Naive thymus-derived CD8-positive, alpha-beta T cell (primary cell): ENCODE measurements at places on chromosomes 16 and 17. TPM values are rescaled to one million over a fixed set of nuclear protein-coding genes. Genes with fewer than 3 reads are reported as not detected.
A peak's percentile ranks its signal among the peaks of the same experiment; 100 is the strongest.

GRCh38 chr16:938136-938535 is 32.6 kb downstream of the LMF1 start:
- H3K36me3 ChIP-seq: peaks cover 47% of the 10 kb centered on the region
- H3K27ac ChIP-seq: no peak overlapping the region
- no peaks in the 10 kb centered on the region for H3K27me3 ChIP-seq
- DNase-seq: no peak

CACNG4 gene
- not detected for total RNA-seq

- no peak overlapping the region for H3K27ac ChIP-seq
- peaks cover 24% of the 10 kb centered on the region for H3K27me3 ChIP-seq
- no peaks in the 10 kb centered on the region for H3K36me3 ChIP-seq
- no peak for DNase-seq
Observed at GRCh38 chr17:49053171-49053829, 56.1 kb downstream of the IGF2BP1 start.

DNA sequence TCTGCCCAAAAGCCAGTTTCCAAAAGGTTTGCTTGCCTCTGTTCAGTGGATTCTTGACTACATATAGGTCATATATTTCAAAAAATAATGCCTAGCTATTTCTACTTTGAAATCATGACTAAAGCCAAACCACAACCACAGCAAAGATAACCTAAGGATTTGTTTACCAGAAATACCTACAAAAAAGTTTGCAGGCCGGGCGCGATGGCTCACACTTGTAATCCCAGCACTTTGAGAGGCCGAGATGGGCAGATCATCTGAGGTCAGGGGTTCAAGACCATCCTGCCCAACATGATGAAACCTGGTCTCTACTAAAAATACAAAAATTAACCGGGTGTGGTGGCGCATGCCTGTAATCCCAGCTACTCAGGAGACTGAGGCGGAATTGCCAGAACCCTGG is 15.2 kb downstream of the CARHSP1 start:
- H3K27me3 ChIP-seq: no peaks in the 10 kb centered on the region
- no peak for DNase-seq
- H3K4me1 ChIP-seq: peaks cover 32% of the 10 kb centered on the region
- no peak overlapping the region for H3K4me3 ChIP-seq

MYH1 gene
- total RNA-seq: not detected

GRCh38 chr17:7650509-7651096 is at the start of gene ATP1B2:
Gene ATP1B2 (plus strand): TSS chr17:7650926. CDS start chr17:7651519, 593 bp downstream.
- H3K4me1 ChIP-seq: peaks cover 20% of the 10 kb centered on the region
- H3K36me3 ChIP-seq: no peaks in the 10 kb centered on the region
- peak; percentile 72 for DNase-seq
- no peak within 1 kb of the TSS for H3K27ac ChIP-seq

GRCh38 chr16:56226187-56226586 is 34.9 kb downstream of the GNAO1 start:
- H3K27ac ChIP-seq: peak overlapping the region; percentile 23
- H3K36me3 ChIP-seq: no peaks in the 10 kb centered on the region
- DNase-seq: no peak
- H3K27me3 ChIP-seq: no peaks in the 10 kb centered on the region

- H3K4me1 ChIP-seq: peaks cover 7% of the 10 kb centered on the region
- no peaks in the 10 kb centered on the region for H3K27me3 ChIP-seq
- no peak overlapping the region for H3K4me3 ChIP-seq
Observed at GRCh38 chr16:28897826-28898225, 19.5 kb downstream of the ATP2A1 start.

DNA sequence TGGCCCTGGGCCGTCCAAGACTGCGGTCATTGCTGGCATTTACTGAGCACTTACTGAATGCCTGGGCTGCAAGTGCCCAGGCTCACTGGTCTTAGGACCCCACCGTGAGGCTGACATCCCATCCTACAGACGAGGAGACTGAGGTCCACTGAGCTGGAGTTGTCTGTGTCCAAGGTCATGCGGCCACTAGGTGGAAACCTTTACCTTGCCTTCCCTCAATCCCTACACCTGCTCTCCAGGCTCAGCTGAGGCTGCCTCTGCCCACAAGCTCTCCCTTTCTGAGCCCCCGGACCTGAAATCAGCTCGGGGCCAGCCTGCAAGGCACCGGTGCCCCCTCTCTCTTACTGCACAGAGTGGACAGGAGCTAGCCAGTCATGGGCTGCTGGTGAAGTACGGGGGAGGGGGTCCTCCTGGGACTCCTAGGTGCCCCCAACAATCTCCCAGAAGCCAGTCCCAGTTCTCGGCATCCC is 1.5 kb downstream of the CASKIN1 start:
- no peaks in the 10 kb centered on the region for H3K36me3 ChIP-seq
- peak; percentile 52 for DNase-seq
- H3K4me1 ChIP-seq: peaks cover 5% of the 10 kb centered on the region
- H3K4me3 ChIP-seq: peak overlapping the region; percentile 34

DNA sequence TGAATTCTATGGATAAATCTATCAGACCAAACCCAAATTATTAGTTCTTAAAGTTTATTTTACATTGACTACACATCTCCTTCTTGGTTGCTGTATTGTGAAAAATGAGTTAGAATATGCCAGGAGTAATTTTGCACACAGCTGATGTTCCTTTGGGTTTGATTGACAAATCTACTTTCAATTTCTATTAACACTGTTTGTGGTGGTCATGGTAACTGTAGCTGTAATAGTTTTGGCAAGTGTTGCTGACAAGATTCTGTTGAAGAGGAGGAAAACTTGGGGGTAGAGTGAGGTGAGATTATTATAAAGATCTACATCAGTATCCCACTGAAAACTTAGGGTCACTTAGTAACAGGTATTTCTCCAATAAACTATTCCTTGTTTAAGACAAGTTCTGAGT is 30.3 kb downstream of the MRTFB start:
- H3K27ac ChIP-seq: no peak overlapping the region
- no peak overlapping the region for H3K4me3 ChIP-seq
- no peaks in the 10 kb centered on the region for H3K27me3 ChIP-seq
- H3K36me3 ChIP-seq: peaks cover 3% of the 10 kb centered on the region

TOX3 gene
- not detected for total RNA-seq

DNA sequence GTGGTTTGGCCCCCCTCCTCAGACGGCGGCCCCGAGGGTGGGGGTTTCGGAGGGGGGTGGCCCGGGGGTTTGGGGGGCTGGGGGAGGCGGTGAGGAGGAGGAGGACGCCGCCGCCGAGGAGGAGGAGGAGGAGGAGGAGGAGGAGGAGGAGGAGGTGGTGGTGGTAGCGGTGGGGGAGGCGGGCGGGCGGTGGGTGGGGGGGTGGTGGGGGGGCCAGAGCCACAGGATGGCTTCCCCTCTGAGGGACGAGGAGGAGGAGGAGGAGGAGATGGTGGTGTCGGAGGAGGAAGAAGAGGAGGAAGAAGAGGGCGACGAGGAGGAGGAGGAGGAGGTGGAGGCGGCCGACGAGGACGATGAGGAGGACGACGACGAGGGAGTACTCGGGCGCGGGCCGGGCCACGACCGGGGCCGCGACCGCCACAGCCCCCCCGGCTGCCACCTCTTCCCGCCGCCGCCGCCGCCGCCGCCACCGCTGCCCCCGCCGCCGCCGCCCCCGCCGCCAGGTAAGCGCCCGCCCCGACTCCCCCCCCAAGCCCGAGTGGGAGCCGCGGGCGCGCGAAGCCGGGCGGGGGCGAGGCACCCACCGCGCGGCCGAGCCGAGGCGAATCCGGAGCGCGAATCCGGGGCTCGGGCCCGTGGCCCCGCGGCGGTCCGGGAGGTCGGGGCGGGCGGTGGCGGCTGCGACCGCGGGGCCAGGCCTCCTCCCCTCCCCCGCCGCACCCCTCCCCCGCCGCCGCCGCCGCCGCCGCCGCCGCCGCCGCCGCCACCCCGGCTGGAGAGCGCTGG is 3.8 kb upstream of the CHD3 start:
- peak overlapping the region; percentile 35 for H3K27ac ChIP-seq
- DNase-seq: peak; percentile 47
- no peaks in the 10 kb centered on the region for H3K36me3 ChIP-seq
- peak overlapping the region; percentile 73 for H3K4me3 ChIP-seq
- H3K27me3 ChIP-seq: no peaks in the 10 kb centered on the region
- H3K4me1 ChIP-seq: peaks cover 3% of the 10 kb centered on the region

- H3K27ac ChIP-seq: no peak overlapping the region
- H3K4me3 ChIP-seq: no peak overlapping the region
- H3K36me3 ChIP-seq: no peaks in the 10 kb centered on the region
- no peak for DNase-seq
- H3K27me3 ChIP-seq: no peaks in the 10 kb centered on the region
Observed at GRCh38 chr17:64275016-64275415, 12.0 kb upstream of the TEX2 start.

DNA sequence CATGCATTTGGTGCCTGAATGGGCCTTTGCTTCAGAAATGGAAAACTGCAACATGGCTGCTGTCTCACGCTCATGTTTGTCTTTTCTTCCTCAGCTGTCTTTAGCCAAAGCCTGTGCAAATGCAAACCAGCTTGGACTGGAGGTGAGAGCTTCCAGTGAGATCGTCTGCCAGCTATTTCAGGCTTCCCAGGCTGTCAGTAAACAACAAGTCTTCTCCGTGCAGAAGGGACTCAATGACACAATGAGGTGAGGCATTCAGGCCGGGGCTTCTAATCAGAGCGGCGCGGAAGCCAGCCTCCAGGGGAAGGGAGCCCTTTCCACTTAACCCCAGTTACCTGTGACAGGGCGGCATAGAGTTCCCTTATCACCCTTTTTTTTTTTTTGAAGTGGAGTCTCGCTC is 14.3 kb downstream of the CCNF start:
- no peaks in the 10 kb centered on the region for H3K36me3 ChIP-seq
- no peak for DNase-seq
- H3K27me3 ChIP-seq: no peaks in the 10 kb centered on the region
- no peak overlapping the region for H3K4me3 ChIP-seq
- H3K4me1 ChIP-seq: peaks cover 9% of the 10 kb centered on the region

GRCh38 chr17:37167756-37168155 is 208.0 kb upstream of the C17orf78 start:
- H3K4me1 ChIP-seq: no peaks in the 10 kb centered on the region
- H3K27ac ChIP-seq: no peak overlapping the region
- H3K27me3 ChIP-seq: no peaks in the 10 kb centered on the region

- no peak overlapping the region for H3K27ac ChIP-seq
- H3K4me3 ChIP-seq: no peak overlapping the region
- DNase-seq: no peak
- H3K4me1 ChIP-seq: peaks cover 11% of the 10 kb centered on the region
- no peaks in the 10 kb centered on the region for H3K36me3 ChIP-seq
- peaks cover 15% of the 10 kb centered on the region for H3K27me3 ChIP-seq
Observed at GRCh38 chr16:67392301-67393059, 818 bp downstream of the TPPP3 start.

DNA sequence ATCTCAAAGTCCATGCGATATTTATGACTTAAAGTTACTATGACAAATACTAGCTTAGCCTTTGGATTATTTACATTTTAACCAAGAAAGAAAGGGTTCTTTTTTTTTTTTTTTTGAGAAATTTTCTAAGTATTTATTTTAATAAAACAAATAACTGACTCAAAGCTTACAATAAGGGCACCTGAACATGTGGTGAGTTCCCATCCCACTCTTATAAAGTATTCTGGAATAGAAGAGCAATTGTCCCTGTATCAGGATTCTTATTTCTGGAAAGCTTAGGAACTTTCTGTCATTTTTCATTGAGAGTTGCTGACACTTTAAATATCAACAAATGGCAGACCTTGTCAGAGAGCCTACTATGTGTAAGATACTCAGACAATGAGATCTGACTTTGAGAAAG is 686.1 kb upstream of the SOX9 start:
- H3K4me3 ChIP-seq: no peak overlapping the region
- H3K27ac ChIP-seq: no peak overlapping the region
- DNase-seq: no peak
